Activated CD4-positive, alpha-beta T cell treated with anti-CD3 and anti-CD28 coated beads, Interleukin-2, amount 10 ng/mL, durations not matched to agents 24 days and 14 days (primary cell): ENCODE measurements at places on chromosomes 4 and X. TPM values are rescaled to one million over a fixed set of nuclear protein-coding genes. Genes with fewer than 3 reads are reported as not detected.

- no peak for DNase-seq
- no peaks in the 10 kb centered on the region for H3K4me1 ChIP-seq
- no peak overlapping the region for H3K27ac ChIP-seq
Observed at GRCh38 chr4:69025191-69025998, 70.9 kb upstream of the UGT2B7 start.

Gene TMSB15C
- total RNA-seq: 3.1 and 3.6 TPM in 2 replicates

DNA sequence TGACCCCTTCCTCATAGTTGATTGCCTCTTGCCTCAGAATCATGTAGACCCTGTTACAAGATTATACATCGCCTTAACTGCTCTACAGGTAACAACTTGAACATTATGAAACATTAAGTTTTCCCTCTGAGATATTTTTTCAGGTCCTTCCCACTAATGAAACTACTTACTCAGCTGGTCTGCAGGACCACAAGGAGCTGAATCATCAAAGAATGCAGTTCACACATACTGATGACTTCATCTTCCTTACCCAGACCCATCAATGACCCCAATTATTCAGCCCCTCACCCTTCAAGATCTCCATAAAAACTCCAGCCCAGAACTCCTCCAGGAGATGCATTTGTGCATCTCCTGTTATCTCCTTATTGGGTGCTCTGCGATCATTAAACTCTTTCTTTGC is 720.9 kb downstream of the RAPGEF2 start:
- no peak for DNase-seq
- no peak overlapping the region for H3K4me3 ChIP-seq
- H3K36me3 ChIP-seq: no peaks in the 10 kb centered on the region
- H3K4me1 ChIP-seq: no peaks in the 10 kb centered on the region
- H3K27ac ChIP-seq: no peak overlapping the region

GRCh38 chr4:79869597-79870237 is 203.3 kb downstream of the ANTXR2 start:
- H3K4me1 ChIP-seq: no peaks in the 10 kb centered on the region
- no peak overlapping the region for H3K4me3 ChIP-seq
- peaks cover 4% of the 10 kb centered on the region for H3K27me3 ChIP-seq
- no peaks in the 10 kb centered on the region for H3K36me3 ChIP-seq
- no peak for DNase-seq

DNA sequence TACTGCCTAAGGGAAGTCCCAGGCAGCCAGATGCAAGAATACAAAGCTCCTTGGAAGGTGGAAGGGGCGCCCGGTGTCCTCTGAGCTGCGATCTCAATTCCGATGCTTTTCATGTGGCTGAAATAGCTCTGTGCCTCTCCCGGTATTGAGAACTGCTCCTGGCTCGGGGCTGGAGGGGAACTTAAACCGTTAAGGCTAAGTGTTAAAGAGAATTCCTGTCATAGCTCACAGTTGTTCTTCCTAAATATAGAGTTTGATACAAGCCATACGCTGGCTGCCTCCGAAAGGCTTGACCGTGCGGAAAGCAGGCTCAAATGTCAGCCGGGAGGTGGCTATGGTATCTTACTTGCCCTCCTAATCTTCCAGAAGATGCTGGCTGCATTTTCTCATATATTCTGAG is at the start of gene SMPX:
SMPX (minus strand) TSS at position 157 of the 400 bp plus-strand sequence. CDS start 3,826 bp downstream, outside the sequence.
- H3K27me3 ChIP-seq: no peaks in the 10 kb centered on the region
- no peaks in the 10 kb centered on the region for H3K4me1 ChIP-seq
- no peak for DNase-seq
- H3K4me3 ChIP-seq: no peak within 1 kb of the TSS
- H3K27ac ChIP-seq: no peak within 1 kb of the TSS
- no peaks in the 10 kb centered on the region for H3K36me3 ChIP-seq

DNA sequence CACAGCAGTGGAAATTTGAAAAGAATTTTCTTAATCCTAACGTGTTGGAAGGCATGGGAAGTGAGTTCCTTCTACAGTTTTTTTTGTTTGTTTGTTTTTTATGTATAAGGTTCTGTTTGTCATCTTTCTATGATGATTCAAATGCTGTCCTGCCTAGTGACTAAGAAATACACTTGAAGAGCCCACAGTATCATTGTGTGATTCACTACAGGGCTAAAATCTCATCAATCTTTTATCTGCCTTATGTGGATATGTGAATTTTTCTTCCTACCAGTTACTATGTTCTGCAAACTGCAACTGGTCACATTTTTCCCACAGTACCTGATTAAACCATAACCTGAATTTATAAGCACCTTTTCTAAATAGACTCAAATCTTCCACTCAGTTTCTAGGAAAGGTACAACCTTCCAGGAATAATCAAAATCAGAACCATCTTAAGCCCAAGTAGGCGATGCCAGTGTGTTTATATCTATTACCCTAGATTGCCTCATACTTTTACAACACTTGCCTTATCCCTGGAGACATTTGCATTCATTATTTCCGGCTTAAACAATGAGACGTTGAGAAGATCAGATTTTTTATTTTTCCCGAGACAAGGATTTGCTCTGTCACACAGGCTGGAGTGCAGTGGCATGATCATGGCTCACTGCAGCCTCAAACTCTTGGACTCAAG is 214.6 kb upstream of the GALNT7 start:
- no peak overlapping the region for H3K27ac ChIP-seq
- H3K27me3 ChIP-seq: no peaks in the 10 kb centered on the region
- H3K36me3 ChIP-seq: no peaks in the 10 kb centered on the region
- DNase-seq: no peak

GRCh38 chr4:147833254-147833653 is 101.4 kb downstream of the ARHGAP10 start:
- peaks cover 4% of the 10 kb centered on the region for H3K36me3 ChIP-seq
- H3K4me3 ChIP-seq: no peak overlapping the region
- no peak for DNase-seq
- H3K4me1 ChIP-seq: peaks cover 11% of the 10 kb centered on the region
- peaks cover 2% of the 10 kb centered on the region for H3K27me3 ChIP-seq

Gene SSX3
- total RNA-seq: not detected in 2 replicates

GRCh38 chr4:36037127-36037526 is 207.2 kb downstream of the ARAP2 start:
- H3K4me3 ChIP-seq: no peak overlapping the region
- H3K27me3 ChIP-seq: no peaks in the 10 kb centered on the region
- H3K4me1 ChIP-seq: no peaks in the 10 kb centered on the region
- DNase-seq: no peak
- H3K36me3 ChIP-seq: no peaks in the 10 kb centered on the region

Gene AWAT1
- not detected in 2 replicates for total RNA-seq
